ENCODE measurements at places on chromosomes 4 and X.

DNA sequence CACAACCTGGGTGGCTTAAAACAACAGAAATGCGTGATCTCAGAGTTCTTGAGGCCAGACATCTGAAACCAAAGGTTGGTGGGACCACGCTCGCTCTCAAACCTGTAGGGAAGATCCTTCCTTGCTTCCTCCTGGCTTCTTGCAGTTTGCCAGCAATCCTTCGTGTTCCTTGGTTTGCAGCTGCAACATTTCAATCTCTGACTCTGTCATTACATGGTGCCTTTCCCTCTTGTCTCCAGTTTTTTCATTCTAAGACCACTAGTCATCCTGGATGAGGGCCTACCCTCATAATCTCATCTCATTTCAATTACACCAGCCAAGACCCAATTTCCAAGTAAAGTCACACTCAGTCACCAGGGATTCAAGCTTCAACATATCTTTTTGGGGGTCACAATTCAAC, 388.0 kb downstream of the GPM6A start:
- DNase-seq, result no peak

- no peak for DNase-seq
Observed at GRCh38 chr4:132709056-132709455, 440.0 kb upstream of the PCDH10 start.

GRCh38 chr4:87074121-87074488, 139.3 kb downstream of the AFF1 start:
- no peak for DNase-seq

DNA sequence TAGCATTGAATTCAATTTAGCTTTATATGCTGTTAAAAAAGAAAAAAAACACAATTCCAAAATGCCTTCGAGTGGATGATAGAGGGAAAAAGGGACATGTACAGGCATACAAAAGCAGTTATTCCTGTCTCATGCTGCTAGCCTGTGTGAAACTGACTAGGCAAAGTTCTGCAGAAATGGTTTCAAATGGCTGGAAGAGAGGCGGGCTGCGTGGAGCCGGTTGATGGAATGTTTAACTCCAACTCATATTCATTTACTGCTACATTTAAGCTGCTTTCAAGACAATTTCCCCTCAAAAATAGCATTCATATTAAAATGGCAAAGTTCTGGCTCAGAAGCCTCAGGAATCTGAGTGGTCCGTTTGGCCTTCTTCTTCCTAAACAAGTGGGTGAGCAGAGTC, 143.8 kb upstream of the PPARGC1A start:
- no peak for DNase-seq

GRCh38 chr4:94965852-94966251, 208.1 kb downstream of the BMPR1B start:
- DNase-seq, result no peak

- peak; percentile 28 for DNase-seq
Observed at GRCh38 chr4:70559211-70559830, 32.7 kb upstream of the AMBN start.

DNA sequence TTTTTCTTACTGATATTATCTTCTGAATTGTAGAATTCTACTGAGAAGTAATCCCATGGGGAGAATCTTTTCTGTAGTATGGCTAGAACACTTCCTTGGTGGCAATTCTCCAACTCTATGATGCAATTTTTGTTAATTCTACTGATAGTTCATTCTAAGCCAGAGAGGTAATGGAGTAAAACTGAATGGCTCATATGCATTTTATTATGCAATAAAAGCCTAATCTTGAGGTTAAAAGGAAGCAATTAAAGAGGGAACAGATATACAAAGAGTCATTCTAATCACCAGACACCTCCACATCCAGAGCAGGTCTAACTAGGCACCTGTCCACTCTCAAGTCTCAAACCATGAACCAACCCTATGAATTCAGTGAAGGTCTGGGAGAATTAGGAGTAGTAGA, 9.7 kb downstream of the RAP2C start:
- no peak for DNase-seq

GRCh38 chr4:7761312-7761711, 178.3 kb downstream of the AFAP1 start:
- no peak for DNase-seq

- DNase-seq, result no peak
Observed at GRCh38 chr4:82892467-82892802, 1.5 kb upstream of the SEC31A start.

DNA sequence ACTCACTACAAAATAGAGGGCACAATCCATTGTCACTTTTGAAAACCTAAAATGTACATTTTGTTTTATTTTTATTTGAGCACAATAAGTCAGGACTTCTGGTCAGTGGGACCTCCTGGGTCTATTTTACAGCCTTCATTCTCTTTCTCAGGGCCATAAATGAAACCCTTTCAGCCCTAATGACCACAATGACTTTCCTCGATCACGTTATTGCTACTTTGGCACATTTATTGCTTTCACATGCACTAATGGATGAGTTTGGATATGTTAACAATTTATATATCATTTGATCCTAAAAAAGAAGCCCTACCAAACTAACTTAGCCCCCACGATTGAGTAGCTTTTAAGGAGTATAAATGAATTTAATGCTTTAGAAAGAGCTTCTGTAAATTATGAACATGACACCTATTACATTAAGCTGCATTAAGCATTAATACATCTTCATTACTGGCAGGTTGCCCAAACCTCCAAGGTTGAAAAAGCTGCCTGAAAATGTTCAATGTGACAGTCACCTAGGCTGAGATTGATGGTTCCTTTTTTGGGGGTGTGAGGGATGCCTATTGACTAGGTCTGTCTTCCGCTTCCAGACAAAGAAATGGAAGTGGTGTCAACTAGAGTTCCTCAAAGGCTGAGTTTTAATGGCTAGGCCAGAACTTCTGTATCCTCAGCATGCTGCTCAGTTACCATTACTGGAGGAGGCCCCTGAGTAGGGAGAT, 296.4 kb downstream of the GPAT3 start:
- no peak for DNase-seq

DNA sequence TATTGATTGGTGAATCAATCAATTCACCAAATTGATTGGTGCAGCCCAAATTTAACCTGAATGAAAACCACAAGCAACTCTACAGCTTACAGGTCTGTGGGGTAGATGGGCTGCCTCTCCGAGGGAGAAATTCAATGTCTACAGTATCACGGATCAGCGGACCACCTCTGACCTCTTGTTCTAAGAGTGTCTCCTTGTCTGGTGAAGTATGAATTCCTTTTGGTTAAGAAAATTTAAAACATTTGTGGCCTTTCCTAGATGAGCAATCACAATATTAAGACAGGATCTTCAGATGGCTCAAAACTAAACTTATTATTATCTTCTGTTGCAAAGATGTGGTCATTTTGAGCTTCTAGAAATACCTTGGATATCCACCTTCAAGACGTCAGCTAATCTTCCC, 153.3 kb downstream of the IL15 start:
- DNase-seq, result no peak

DNA sequence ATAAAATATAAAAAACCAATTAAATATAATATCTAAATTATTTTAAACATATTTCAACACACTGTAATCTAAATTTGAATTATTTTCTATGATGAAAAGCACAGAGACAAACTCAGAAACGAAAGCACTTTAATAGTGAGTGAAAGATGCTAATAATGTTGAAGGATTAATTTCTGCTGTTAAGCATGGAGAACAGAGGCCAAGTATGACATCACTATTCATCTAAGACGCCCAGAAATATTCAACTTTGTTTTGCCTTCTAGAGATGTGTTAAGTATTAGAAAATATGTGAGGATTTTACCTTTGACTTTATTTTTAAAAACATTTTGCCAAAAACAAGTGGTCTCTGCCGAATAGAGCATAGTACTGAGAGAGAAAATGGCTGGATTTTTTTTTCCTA, 19.3 kb downstream of the ARHGEF6 start:
- DNase-seq, result no peak

DNA sequence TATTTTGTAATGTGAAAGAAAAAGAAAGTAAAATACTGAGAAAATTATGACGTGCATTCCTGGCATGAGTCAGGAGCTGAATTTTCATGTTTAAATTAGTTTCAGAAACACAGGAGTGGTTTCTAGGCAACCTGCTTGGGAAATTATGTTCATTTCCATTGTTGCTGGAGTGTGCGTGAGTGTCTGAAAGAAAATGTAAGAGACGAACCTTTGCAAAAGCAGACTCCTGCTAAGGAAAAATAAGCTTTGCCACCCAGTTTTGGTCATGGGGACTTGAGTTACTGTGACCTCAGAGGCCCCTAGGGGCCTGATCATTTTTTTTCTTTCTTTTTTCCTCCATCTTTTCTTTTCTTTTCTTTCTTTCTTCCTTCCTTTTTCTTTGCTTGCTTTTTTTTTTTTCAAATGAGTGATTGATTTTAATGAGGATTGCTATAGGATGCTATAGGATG, 18.8 kb upstream of the CHRNA9 start:
- no peak for DNase-seq

DNA sequence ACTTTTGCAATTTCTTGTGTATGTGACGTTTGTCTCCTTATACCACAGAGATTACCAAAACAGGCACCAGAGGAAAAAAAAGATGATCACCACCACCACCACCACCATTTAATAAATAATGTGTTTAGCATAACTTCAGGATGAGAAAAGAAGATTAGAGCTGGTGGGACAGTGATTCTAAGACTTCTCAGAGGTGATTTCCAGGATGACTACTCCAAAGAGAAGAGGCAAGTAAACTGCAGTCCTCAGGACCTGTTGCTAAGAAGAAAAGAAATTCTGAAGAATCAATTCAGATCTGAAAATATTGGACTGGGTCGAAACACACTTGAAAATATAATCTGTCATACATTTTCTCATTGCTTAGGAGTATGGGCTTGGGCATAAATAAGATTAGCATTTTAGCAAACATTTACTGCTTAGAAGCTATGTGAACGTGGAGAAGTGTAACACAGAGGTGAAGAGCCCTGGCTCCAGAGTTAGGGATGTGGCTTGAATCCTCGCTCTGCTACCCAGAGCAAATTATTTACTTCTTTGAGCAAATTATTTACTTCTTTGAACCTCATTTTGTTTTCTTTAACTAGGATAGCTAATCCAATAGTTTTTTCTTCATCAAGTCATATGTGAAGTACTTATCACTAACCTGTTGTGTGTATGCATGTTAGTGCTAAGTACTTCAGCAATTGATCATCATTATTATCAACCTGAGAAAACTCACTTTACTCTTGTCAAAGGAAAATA, 10.5 kb upstream of the YTHDC1 start:
- no peak for DNase-seq

- no peak for DNase-seq
Observed at GRCh38 chr4:2849267-2850152, 5.9 kb downstream of the ADD1 start.

- DNase-seq, result no peak
Observed at GRCh38 chr4:150368667-150369066, 213.3 kb upstream of the MAB21L2 start.

GRCh38 chr4:166724369-166724768, 509.9 kb downstream of the SPOCK3 start:
- DNase-seq, result no peak

DNA sequence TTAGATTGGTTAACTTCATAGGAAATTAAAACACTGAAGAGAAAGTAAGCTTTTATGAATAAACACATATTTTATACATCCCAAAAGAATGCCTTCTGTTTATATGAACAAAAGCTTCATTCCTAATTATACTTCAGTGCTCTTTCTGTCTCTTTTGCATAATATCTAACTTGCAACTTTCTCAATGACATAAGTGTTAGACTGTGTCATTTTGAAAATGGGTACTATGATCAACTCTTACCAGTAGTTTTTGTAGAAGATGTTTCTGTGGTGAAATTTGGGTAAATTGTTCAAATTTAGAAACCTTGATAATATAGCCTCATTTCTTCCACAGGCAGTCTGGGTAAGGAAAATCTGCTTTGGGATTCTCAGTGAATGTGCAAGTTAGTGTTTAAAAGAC, 991.4 kb downstream of the CCSER1 start:
- DNase-seq, result no peak

GRCh38 chr4:96146686-96147085, 306.8 kb downstream of the PDHA2 start:
- no peak for DNase-seq

DNA sequence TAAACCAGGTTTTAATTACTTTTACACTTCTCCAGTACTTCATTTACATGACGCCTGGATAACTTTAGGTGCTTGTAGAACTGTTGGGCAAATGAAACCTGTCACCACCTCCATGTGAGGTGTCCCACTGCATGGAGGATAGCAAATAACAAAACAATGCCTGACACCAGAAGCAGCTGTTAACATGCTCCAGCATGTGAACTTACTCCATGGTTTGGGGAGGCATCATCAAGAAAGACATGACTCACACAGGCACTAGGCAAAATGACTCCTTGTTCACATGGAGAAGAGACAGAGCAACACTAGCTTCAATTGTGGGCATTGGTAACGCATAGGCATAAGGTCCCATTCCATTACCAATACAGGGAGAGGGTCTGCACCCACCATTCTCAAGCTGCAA, 198.1 kb upstream of the F9 start:
- no peak for DNase-seq

DNA sequence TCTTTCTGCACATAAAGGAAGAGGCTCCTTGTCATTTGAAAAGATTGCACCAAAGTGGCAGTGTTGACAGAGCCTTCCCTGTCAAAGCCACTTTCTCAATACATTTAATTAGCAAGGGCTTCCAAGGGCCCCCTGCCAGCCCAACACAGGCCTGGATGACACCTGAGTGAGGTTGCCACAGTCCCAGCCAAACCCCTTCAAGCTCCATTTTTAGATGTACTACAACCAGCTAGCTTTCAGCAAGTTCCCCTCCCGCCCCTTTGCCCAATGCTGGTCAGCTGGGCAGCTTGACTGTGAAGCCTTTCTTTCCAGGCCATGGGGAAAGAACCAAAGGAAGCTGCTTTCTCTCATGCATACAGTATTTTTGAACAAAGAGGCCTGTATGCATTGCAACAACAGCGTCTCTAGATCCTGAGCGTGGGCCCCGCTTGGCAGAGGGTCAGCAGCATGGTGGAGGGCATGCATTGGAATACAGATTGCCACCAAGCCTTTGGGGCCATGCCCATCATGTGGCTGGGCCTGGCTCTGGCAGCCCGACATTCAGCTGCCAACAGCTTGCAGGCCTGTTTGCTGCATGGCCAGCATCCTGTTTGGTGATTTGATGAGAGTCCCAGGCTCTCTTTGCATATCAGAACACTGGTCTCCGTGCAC, 261.1 kb upstream of the GATB start:
- DNase-seq, result no peak

- DNase-seq, result no peak
Observed at GRCh38 chr4:53380221-53380620, 2.8 kb downstream of the FIP1L1 start.

- DNase-seq, result no peak
Observed at GRCh38 chr4:99622341-99622740, 35.3 kb downstream of the C4orf54 start.

DNA sequence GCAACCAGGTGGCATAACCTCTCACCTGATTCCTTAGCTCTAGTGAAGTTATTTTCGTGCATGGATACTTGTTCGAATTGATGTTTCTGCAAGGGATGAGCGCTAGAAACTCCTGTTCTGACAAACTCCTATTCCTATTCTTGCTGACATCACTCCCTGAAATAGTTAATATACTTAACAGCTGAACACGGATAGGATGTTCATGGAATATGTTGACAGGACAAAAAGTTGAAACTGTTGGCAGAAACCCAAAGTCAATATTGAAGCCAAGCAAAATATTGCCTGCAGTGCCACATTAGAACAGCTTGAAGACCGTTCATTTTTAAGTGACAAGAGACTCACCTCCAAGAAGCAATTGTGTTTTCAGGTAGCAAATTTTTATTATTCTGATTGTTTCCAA, at the start of gene KLKB1:
KLKB1 (plus strand) TSS at position 287 of the 400 bp plus-strand sequence. CDS start 689 bp downstream, outside the sequence.
- no peak for DNase-seq

GRCh38 chr4:87030755-87031441, 96.1 kb downstream of the AFF1 start:
- no peak for DNase-seq
